HAP-1 (cell line): ENCODE measurements at places on chromosomes 12 and 14.

DNA sequence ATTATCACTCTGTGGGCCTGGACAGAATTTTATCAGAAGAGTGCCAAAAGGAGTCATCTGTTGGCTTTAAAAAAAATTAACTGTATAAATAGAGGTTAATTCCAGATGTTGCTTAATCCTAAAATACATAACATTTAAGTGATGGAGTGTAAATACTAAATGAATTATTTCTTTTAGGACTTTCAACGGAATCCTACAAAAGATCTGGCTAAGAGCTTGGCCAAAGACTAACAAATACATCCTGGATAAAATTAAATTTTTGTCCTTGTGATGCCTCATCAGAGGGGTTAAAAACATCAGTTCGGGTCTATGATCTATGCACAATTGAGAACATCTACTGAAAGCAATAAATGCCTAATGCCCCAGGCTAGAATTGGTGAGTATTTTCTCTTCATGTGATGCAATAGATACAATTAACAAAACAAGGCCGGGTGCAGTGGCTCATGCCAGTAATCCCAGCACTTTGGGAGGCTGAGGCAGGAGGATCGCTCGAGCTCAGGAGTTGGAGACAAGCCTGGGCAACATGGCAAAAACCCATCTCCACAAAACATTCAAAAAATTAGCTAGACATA lies 49.8 kb upstream of the RAP1B start:
- DNase-seq, result no peak

DNA sequence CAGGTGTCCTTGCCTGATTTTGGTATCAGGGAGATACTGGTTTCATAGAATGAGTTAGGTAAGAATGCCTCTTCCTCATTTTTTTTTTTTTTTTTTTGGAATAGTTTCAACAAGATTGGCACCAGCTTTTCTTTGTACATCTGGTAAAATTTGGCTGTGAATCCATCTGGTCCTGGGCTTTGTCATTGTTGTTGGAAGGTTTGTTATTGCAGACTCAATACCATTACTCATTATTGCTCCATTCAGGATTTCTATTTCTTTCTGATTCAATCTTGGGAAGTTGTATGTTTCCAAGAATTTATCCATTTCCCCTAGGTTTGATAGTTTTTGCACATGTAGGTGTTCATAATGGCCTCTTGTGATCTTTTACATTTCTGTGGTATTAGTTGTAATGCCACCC lies 126.0 kb upstream of the KITLG start:
- DNase-seq, result no peak

GRCh38 chr14:72443991-72444441 lies 449.9 kb downstream of the DPF3 start:
- no peak for DNase-seq

GRCh38 chr12:49662998-49663843 lies 39.9 kb downstream of the PRPF40B start:
- DNase-seq, result no peak

GRCh38 chr12:104856531-104856930 lies 101.6 kb downstream of the SLC41A2 start:
- DNase-seq, result no peak

DNA sequence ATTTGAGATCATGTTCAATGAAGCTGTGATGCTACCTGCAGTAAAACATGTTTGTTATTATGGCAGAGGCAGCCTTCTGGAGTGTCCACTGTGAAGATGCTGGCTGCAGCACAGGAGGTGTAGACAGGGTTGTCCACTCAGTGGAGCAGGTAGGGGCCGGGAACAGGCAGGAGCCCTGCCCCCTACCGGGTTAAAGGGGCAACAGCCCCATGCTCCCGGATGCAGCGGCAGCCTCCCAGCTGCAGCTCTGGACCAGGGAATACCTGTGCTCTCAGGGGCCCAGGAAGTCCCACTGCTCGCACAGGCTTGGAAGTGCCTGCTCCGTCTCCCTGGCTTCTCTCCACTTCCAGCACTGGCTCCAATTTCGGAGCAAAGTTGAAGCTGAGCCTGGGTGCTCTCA lies 401.6 kb downstream of the FOXG1 start:
- DNase-seq, result no peak

- DNase-seq, result no peak
These were observed 112.1 kb upstream of the NPAS3 start for GRCh38 chr14:32826404-32827082.

DNA sequence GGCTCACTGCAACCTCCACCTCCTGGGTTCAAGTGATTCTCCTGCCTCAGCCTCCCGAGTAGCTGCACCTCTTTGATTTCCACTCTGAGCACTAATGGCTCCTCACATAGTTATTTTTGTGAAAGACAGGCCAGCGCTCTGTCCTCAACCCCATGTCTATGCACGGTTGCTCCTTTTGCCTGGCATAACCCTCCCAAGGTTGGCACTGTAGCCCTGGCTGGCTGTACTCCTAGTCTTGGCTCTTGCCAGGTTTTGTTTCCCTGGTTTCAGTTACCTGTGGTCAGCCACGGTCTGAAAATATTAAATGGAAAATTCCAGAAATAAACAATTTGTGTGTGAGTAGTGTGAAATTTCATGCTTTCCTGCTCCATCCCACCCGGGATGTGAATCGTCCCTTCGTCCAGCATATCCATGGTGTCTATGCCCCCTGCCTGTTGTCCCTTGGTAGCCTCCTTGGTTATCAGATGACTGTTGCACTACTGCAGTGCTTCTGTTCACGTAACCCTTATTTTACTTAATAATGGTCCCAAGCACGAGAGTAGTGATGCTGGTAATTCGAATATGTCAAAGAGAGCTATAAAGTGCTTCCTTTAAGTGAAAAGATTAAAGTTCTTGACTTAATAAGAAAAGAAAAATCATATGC lies 12.3 kb upstream of the DCD start:
- DNase-seq, result no peak

GRCh38 chr14:90665321-90666000 lies 150.8 kb downstream of the TTC7B start:
- no peak for DNase-seq

- no peak for DNase-seq
These were observed 8.9 kb downstream of the RFLNA start for GRCh38 chr12:124303579-124304313.

- DNase-seq, result no peak
These were observed 11.4 kb upstream of the ATP2A2 start for GRCh38 chr12:110269622-110270124.

- no peak for DNase-seq
These were observed 2.3 kb downstream of the WNT1 start for GRCh38 chr12:48980389-48980952.

DNA sequence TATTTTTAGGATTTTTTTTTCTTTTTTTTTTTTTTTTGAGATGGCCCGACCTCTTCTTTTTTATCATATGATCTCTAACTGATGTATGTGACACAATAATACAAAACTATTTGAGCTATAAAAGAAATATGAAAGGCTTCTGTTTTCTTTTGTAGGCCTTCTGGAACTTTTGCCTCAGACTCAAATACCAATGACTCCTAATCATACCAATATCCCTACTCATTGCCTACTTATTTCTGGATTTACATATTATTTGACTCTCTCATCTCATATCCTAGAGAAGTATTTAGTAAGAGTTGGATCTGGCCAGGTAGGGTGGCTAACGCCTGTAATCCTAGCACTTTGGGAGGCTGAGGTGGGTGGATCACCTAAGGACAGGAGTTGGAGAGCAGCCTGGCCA lies 12.7 kb upstream of the WDR89 start:
- DNase-seq, result no peak

DNA sequence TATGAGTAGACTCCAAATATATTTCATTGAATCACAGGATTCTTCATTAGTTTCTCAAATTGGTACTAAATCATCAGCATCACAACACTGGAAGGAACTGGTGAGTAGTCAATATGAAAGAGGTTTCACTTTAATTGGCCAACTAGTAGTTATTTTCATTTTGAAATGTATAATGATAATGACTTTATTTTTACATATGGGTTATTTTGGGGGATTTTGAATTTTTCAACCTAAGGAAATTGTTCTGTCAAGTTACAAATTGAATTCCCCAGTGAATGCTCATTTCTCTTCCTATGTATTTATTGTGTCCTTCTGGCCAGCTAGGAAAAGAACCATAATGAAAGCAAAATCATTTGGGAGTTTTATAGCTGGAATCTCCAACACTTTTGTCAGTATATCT lies 174.2 kb upstream of the ATP2B1 start:
- no peak for DNase-seq

DNA sequence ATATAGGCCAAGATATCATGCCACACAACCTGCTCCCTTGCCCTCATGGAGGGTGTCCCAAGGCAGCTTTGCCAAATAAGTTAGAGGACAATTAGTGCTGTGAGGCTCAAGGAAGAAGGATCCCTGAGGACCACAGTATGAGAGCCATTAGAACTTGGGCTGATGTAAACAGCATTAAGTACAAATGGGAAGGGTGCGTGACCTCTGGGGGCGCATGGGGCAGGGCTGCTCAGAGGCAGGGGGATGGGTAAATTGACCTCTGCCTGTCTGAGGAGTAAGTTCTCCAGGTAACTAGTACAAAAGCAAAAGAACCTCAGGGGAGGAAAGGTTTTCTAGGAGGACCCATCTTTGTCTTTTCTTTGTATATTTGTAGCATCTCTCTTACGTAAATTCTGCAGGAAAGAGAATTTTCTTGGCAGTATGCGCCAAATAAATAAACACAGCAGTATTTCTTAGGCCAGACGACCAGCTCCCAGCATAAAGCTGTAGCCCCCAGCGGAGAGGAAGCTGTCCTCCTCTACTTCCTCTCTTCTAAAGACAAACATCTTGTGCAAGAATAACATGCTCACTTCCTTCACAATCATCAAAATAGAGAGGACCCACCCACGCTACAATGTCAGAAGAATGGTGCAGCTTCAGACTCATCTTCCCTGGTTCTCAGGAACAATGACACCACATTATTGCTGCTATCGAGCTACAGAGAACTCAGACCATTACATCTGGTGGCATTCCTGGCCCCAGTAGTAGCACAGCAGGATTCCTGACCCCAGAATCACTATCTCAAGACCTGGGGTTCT lies 16.4 kb upstream of the VWF start:
- DNase-seq, result no peak

DNA sequence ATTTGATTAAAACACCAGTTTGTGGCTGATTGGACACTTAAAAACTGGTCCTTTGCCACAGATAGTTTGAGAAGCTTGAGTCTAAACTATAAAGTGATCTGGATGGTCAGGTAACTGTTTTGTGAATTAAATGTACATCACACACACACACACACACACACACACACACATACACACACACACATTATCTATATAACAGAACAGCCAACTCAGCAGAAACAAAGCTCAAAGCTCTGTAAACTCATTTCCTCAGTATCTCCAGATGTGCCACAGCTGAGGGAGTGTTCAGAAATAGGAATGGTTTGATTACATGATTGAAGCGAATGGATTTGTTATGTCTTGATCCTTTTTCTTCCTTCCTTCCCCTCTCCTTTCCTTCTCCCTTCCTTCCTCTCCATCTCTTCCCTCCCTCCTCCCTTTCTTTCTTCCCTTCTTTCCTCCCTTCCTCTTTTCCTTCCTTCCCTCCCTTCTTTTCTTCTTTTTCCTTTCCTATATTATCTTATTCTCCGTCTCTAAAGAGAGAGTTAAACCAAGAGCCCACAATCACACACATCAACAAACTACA lies 100.3 kb downstream of the LLPH start:
- DNase-seq, result no peak

DNA sequence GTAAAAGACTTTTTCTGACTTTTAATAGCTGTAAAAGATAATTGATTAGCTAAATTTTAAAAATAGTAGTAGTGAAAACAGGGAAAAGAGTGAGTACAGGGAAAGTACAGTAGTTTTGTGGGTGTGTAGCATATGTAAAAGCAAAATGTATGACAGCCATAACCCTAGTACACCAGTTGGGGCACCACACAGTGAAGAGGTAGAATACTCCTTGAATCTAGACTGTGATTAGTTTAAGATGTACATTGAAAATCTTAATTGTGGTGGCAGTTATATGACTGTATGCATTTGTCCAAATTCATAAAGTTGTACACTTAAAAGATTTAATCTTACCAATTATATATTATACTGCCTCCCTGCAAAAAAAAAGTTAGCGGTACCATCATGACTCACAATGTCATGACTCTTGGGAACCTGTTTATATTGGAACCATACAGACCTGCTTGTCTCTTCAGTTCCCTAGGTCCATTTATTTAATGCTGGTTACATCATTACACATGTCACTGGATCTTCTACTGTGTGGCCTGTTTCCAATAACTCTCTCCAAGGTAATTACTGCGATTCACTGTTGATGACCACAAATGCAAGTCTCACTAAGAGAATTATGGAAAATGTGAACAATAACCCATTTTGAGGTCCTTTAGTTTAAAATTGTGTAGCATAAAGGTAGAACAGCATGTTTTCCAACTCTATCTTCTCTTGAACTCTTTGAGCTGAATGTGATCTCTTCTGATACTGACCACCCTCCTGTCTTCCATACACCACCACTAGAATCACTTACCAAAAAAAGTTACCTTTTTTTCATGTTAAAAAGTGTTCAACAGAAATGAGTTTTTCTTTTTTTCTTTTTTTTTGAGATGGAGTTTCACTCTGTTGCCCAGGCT lies 264.2 kb upstream of the AMIGO2 start:
- no peak for DNase-seq

GRCh38 chr12:27821259-27821973 lies 41.4 kb upstream of the MANSC4 start:
- DNase-seq, result peak; percentile 70

DNA sequence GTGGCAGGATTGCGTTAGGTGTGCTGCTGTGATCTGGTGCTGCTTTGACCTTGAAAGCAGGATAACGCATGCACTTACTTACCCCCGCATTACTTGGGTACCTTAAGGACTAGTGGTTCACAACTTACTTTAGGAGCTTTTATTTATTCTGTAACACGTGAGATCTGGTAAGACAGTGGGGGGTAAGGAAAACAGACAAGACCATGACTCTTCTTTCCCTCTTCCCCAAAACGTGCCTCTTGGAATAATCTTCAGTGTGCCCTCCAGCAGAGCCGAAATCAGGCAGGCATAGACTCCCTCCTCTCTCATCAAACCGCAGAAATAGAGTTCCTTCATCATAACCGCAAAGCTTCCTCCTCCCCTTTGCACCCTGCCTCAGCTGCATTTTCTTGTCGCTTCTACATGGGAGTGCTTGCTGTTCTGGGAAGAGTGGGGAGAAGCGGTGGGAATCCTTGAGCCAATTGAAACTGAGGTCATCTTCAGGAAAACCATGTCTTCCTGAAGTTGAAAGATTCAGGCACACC lies 43.4 kb downstream of the RAD52 start:
- DNase-seq, result no peak

DNA sequence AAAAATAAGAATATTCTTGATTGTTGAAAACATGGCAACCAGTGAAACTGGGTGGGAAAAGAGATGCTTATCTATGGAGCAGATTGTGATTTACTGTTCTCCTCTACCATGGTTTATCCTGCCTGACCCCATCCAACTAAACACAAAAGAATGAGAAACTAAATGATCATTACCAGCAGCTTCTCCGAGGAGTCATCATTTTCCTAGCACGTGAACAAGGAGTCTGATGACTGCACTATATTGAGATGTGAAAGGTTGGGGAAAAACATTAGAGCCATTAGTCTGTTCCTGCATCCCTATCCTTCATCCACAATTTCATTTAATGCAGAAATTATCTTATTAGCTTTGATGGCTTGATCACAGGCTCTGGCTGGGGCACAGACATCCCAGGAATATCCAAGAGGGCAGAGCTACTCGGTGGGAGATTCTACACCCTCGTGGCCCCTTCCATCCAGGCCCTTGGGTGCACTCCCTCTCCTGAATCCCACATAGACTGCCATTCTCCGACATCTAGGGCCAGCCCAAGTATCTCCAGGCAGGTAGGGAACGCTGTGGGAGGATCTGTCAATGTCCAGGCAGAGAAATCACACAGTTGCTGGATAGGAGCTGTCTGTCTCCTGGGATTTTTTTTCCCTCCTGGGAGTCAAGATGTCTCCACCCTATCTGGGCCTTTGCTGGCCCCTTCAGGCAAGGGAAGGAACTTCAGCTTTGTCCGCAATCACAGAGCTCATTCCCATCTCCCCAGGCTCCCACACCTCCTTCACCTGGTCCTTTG lies 43.3 kb upstream of the DHRS4 start:
- peak; percentile 72 for DNase-seq
